ENCODE measurements at places on chromosomes 2 and 18.
A peak's percentile ranks its signal among the peaks of the same experiment; 100 is the strongest.

DNA sequence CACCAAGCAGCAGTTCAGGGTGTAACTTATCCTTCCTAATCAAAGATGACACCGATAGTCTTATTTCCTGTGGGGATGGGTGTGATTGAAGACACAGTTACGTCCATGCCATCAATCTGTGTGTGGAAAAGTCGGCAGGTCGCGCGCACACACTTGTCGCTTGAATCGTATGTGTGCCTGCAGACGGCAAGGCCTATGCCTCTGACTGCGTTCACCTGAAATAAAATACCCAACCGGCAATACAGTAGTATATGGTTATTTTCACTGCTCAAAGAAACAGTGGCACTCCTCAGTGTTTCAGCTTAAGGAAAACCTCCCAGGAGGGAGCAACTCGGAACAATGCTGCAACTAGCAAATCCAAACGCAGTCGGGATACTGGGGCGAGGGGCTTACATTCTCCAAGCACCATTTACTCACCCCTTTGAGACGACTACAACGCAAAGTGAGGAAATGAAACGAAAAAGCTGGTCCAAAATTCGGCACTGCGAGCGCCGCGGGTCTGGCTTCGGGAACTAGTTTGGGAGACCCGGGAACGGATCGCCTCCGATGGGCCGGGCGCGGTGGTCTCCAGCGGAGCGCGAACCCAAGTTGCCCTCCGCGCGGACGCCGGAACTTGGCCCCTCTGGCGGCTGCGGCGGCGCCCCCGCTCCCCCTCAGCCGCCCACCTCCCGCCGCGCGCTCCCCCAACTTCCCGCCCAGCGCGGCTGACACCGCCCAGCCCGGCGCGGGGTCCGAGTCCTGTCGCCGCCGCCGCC is 675 bp downstream of the PRKD3 start:
- DNase-seq = peak; percentile 49

DNA sequence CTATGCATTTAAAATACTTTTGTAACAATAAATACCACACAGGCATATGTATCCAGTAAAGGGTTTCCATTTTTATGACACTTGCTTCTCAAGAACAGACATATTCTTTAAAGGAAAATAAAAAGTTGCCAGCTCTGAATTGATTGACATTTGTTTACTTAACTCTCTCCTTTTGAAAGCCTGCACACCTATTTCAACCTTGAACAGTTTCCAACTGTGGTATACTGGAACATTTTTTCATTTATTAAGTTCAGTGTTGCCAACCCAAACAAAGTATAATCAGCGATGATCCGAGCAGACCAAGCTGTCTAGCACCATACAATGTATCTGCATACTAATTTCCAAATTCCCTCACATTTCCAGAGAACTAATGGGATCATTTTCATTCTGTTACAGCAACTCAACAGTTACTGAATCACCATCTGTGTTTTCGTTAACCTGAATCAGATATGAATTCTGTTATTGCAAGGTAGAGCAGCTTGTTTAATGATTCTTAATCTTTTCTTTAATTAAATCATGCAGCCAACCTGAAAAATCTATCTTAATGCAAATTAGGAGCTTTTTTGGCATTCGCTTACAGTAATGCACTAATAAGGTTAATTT is 725.5 kb upstream of the ZEB2 start:
- no peak for DNase-seq

- DNase-seq = peak; percentile 4
Observed at GRCh38 chr2:19488009-19488691, 129.7 kb upstream of the OSR1 start.

GRCh38 chr2:68428746-68429145 is 38.3 kb downstream of the FBXO48 start:
- no peak for DNase-seq

DNA sequence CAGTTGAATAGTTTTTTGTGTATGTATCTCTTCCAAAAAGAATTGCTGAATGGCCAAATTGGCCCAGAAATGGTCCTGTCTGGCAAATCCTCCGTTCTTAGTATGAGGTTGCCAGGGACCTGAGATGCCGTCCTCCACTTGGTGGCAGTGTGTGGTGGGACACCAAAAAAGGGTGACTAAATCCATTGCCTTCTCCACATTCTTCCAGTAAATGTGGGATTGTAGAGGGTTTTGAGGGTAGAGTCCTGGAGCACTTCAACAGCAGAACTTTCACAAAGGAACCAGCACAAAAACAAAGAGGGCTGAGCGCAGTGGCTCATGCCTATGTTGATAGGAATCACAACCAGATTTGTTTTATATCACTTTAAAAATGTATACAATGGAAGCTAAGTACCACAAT is 199.9 kb downstream of the BCL2 start:
- no peak for DNase-seq

DNA sequence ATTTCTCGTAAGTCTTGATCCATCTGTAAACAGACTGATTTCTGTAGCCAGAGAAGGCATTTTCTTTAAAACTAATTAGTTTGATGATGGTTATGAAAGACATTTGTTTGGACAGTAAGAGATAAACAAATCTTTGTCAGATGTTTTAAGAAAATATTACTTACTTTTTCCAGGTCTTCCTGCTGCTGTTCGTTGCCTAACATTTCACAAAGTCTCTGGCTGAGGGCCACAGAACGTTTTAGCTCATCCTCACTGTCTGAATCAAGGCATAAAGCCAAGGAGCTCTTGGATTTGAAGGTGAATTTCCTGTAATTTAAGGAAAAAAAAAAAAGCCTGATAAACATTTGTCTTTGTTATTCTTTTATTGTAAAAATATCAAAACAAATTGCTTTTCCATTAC is 57.8 kb downstream of the VIL1 start:
- no peak for DNase-seq

- DNase-seq = no peak
Observed at GRCh38 chr2:15275346-15275745, 285.8 kb downstream of the NBAS start.

GRCh38 chr2:27890924-27891672 is 569 bp downstream of the BABAM2 start:
- DNase-seq = peak; percentile 76

DNA sequence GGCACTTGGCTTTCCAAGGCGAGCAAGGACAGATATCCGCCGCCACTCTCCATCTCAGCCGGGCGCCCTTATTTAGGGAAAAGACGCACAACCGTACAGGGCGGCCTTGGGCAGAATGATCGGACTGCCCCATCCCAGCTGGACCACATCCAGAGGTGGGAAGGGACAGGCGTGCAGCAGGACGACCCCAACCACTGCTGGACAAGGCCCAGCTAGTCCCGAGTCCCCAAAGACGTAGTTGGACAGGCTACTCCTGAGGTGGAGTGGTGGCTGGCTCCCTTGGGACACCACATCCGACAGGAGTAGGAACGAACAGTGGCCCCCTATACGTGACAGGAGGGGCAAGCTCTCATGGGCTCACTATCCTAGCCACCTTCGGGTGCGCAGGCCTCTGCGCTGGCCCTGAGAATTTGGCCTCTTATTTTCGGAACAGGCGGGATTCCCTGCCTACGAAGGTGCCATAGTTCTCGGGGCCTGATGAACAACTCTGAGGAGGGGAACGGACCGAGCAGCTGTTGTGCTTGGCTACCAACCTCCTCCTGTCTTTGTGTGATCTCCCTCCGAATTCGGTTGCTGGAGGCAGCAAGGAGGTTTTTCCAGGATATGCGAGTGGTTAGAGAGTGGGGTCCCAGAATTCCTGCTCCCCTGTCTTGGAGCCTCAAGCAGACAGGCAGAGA is 2.3 kb downstream of the FEV start:
- DNase-seq = no peak
